ENCODE measurements at places on chromosomes 2 and 18.

GRCh38 chr2:41691561-41691960, 356.3 kb upstream of the PKDCC start:
- DNase-seq = no peak

DNA sequence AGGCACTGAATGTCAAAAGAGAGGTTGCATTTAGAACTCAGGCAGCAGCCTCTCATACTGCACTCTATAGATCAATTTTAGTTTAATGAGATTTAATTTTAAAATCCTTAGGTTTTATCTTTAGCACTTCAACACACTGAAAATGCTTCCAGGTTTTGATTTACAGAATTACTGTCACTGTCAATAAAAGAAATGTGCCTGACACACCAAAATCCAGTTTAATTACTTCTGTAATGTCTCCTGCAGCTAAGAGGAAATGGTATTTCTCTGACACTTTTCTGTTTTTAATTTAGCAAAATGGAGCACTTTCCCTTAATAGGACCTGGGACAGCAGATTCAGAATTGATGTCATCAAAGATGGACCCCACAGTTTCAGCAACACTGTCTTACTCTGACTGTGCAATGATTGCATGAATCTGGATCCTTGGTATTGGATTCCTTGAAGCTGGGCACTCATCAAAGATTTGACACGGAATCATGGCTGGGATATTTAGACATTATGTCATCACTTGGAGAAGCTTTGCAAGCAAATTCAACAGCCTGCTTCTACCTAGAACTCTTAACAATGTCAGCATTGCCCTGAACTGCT, 576.5 kb downstream of the NRXN1 start:
- no peak for DNase-seq

GRCh38 chr2:187519419-187520120, 34.7 kb downstream of the TFPI start:
- no peak for DNase-seq

DNA sequence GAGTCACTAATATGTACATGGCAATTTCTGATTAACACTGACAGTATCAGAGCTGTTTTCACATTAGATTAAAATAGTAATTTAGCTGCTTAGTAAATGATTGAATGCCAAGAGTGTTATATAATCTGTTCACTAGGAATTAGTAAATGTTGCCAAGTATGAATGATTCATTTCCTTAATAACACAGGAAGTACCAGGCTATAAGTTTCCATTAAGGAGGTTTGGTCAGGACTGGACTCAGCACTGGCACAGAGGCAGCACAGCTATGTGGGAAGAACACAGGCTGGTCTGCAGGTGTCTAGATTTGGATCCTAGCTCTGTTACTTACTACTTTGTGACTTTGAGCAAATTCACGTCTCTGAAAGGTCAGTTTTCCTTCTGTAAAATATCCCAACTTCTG, 97.2 kb downstream of the TDRD15 start:
- no peak for DNase-seq

DNA sequence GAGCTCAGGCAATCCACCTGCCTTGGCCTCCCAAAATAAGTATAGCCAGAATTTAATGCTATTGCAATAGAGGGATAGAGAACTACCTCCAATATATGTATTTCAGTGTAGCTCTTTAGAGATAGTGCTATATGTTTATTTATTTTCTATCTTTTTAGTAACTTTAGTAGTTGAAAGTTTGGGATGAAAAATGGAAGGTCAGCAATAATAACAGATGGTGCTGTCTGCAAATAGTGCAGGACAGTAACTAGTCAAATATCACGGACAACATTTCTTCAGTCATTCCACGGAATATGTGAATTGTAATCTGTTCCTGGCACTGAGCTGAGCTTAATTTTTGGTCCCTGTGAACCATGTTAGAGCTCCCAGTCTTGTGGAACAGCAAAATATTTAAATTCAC, 43.2 kb upstream of the GULP1 start:
- no peak for DNase-seq

GRCh38 chr2:162828545-162828944, 10.0 kb downstream of the KCNH7 start:
- DNase-seq = no peak

- DNase-seq = no peak
These were observed 479.4 kb downstream of the METTL4 start for GRCh38 chr18:2091937-2092336.

GRCh38 chr2:109523536-109524361, 90.0 kb downstream of the SEPTIN10 start:
- DNase-seq = no peak

- DNase-seq = no peak
These were observed 35.1 kb downstream of the HADHB start for GRCh38 chr2:26279886-26280285.

GRCh38 chr2:76667821-76668271, 854.3 kb downstream of the LRRTM4 start:
- DNase-seq = no peak

GRCh38 chr2:208010506-208010905, 14.8 kb downstream of the PLEKHM3 start:
- DNase-seq = no peak

GRCh38 chr2:40324656-40325055, 127.2 kb downstream of the SLC8A1 start:
- DNase-seq = no peak

DNA sequence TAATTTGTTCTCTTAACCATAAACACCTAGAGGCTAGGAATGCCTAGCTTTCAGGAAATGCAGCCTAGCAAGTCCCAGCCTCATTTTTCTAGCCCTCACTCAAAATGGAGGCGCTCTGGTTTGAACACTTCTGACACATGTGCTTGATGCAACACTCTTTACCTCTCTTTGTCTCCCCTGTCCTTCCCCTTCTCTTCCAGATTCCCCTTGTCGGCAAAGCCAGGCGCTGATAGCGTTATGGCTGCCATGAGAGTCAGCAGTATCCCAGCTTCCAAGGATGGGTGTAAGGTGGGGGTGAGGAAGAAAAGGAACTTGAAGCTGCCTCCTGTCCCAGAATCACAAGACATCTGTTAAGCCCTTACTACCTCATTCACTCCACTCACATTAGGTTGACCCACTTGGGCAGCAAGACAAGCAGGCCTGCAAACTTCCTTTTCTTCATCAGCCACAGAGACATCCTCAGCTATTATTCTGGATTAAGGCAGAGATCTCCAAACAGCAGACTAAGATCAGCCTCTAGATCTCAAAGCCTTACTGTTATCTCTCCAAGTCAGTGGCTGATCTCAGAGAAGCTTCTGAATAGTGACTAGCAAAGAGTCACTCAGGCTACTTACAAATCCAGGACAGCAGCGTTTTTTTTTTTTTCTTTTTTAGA, 1.9 kb upstream of the ST3GAL5 start:
- DNase-seq = no peak

- no peak for DNase-seq
These were observed 1.7 kb downstream of the CYBRD1 start for GRCh38 chr2:171524018-171524401.

GRCh38 chr2:120797421-120798221, 62.0 kb downstream of the GLI2 start:
- no peak for DNase-seq

DNA sequence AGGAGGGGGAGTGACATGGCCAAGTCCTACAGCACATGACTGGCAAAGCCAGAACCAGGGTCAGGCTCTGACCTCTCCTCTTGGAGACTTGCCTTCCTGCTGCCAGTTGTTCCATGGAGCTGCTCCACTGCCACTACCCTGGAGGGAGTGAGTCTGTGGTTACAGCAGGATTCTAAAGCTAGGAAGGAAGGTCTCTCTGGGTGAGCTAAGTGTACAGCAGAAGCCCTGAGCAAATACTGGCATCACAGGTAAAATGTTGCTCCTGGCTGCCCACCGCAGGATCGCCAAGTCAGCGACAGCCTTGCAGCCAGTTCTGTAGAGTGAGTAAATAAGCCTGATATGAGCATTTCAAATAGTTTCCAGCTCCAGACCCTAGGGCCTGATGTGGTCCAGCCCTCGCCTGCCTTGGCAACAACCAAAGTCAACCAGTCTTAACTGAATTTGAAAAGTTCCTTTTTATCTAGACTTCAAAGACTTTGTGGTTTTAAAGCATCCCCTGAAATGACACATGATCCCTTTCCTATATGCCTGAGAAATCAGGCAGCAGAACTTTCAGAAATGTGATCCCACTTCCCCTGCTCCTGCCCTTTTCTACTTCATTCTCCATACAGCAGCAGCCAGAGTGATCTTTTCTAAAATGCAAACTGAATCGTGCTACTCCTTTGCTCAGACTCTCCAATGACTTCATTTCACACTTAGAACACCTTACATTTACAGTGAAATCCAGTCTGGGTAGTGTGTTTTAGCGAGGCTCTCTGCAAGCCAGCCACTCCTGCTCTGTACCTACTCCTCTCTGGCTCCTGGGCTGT, 114.3 kb downstream of the MGAT5 start:
- DNase-seq = no peak

- DNase-seq = no peak
These were observed 86.0 kb downstream of the RTN4 start for GRCh38 chr2:54964271-54964670.

DNA sequence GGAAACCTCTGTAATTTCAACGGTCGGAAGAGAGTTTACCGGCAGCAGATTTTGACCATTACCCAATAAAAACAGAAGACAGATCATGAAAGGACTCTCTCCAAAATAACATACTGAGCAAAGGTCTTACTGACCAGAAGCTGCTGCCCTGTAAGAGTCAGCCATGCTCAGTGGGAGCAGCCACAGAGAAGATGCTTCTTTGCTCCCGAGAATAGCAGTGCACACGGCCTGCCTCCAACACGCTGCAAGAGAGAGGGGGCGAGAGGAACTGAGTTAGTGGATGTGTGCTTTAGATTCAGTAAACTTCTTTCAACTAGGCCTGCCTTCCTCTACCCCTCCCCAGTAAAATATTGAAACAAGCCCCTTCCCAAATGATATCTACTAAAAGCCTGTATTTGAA, 103.7 kb downstream of the NCK2 start:
- no peak for DNase-seq

- no peak for DNase-seq
These were observed 89.6 kb downstream of the GCA start for GRCh38 chr2:162433491-162433890.

DNA sequence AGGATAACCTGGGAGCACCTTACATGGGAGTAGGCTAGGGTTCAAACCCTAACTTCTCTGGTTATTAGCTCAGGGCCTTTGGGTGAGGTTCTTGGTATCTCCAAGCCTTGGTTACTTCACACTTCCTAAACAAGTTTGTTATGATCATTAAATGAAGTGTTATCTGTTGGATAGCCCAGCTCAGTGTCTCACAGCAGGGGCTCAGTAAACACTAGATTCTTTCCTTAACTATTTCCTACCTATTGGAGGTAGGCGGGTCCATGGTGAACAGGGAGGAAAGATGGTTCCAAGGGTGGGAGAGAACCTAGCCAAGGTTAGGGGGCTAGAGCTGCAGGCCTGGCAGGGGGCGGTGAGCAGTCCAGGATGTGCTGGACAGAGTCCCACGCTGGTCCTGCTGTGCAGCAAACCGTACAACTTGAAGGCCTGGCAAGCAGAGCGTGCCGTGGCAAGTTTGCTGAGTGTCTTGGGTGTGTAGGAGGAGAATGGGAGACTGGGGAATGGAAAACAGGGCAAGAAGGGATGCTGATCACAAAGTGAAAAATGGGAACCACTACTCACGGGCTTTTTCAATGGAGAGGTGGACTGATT, 259.1 kb downstream of the PRKCE start:
- DNase-seq = no peak

DNA sequence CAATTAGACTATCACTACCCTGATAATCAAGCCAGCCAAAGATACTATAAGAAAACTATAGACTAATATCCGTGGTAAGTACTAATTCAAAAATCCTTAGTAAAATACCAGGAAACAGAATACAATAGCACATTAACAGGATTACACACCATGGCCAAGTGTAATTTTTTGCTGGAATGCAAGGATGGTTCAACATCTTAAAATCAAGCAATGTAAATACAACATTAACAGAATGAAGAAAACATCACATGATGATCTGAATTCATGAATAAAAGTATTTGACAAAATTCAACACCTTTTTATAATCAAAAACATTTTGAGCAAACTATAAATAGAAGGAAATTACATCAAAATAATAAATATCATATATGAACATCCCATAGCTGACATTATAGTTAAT, 350.7 kb upstream of the LRRTM1 start:
- DNase-seq = no peak

DNA sequence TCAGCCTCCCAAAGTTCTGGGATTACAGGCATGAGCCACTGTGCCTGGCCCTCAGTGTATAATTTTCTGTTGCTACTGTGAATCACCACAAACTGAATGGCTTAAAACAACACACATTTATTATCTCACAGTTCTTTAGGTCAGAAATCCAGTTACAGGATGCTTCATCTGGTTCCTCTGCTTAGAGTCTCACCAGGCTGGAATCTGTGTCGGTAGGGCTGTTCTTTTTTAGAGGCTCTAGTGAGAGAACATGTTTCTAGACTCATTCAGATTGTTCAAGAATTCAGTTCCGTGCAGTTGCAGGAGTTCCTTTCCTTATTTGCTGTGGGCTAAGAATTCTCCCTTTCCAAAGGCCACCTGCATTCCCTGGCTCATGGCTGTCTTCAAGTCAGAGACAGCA, 22.2 kb downstream of the CCDC121 start:
- no peak for DNase-seq

GRCh38 chr2:178307650-178308049, 113.3 kb downstream of the OSBPL6 start:
- no peak for DNase-seq

GRCh38 chr2:186912979-186913378, 64.0 kb upstream of the ZSWIM2 start:
- no peak for DNase-seq

DNA sequence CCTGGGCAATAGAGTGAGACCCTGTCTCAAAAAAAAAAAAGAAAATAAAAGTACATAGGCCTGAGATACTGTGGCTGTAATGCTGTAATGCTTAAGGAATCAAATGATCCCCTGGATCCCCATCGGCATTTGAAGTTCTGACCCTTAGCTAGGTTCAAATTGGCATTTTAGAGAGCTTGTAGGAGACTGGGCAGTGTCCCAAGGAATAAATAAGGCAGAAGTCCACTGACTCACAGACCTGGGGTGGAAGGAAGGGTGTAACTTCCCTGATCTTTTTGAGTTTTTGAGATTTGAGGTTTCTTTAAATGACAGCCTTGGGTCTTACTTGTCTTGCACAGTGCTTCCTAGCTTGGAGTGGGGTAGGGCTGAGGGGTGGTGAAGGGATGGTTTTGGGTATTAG, 553.7 kb downstream of the SLC4A3 start:
- no peak for DNase-seq

DNA sequence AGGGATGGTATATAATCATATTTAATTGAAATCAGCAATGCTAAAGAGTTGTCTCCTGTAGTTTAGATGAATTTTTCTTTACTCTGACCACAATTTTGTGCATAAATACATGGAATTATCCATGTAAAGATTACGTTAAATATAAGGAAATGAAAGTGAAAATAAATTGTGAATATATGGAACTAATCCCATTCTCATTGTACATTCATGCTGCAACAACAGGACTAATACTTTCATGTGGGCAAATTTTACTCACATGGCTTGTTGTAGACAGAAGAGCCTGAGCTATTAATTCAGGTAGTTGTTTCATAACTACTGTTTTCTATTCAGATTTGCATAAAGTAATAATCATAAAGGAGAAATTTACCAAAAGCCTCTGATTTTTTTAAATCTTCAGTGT, 357.8 kb downstream of the ARHGAP15 start:
- no peak for DNase-seq
